ENCODE measurements at places on chromosomes 7 and 10.

DNA sequence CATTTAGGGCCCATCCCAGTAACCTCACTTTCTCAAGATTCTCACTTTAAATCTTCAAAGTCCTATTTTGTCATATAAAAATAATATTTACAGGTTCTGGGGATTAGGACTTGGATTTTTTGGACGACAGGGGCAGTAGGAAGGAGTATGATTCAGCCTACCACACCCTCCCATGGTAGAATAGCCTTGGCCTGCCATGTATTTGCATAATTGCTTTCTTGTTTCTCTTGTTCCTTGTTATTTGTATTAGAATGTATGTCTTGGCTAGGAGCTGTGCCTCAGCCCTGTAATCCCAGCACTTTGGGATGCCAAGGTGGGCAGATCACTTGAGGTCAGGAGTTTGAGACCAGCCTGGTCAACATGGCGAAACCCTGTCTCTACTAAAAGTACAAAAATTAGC is 92.5 kb downstream of the ELAPOR2 start:
- no peak for DNase-seq

GRCh38 chr7:150384406-150385301 is 5.5 kb downstream of the ZNF775 start:
- DNase-seq = no peak

- DNase-seq = no peak
Measured at GRCh38 chr7:88429382-88429781, 122.7 kb upstream of the STEAP4 start.

DNA sequence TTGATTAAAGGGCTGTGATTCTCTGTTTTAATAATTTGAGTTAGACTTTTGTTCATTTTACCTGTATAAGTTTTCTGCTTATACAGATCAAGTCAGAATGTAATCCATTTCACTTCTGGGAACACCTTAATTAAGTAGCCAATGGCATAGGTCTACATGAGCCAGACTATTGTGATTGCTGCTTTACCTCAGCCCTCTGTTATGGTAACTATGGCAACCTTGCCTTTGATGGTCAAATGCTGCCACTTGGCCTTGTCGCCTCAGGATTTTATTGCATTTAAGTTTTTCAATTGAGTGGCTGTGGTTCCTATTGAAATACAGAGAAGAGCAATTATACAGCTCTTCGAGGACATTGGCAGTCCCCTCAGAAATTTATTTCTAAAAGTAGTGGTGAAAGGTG is 64.3 kb upstream of the TMEM106B start:
- DNase-seq = no peak

GRCh38 chr10:7378602-7379403 is 32.0 kb downstream of the SFMBT2 start:
- no peak for DNase-seq

DNA sequence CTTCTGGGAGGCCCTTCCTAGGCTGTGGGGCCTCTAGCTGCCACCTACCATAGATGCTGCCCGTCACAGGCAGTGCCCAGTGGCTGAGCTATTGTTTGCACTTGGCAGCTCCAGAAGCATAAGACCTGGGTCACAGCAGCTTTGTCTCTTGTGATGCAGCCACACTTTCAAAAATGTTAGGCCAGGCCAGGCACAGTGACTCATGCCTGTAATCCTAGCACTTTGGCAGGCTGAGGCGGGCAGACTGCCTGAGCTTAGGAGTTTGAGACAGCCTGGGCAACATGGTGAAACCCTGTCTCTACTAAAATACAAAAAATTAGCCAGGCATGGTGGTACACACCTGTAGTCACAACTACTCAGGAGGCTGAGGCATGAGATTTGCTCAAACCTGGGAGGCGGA is 9.5 kb upstream of the KAZALD1 start:
- DNase-seq = peak; percentile 20

DNA sequence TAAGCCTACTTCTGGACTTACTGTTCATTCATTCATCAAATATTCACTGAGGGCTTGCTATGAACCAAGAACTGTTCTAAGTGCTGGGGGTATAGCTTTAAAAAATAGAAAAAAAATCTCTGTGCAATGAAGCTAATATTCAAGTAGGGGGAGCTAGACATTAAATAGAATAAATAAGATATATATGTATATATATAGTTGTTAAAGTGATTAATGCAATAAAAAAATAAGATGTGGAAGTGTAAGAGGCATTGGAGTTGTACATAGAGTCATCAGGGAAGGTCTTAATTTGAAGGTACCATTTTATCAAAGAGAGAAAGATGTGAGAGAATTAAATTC is 181.2 kb upstream of the AGR3 start:
- no peak for DNase-seq

GRCh38 chr10:103492655-103493261 is 747 bp upstream of the NEURL1 start:
- no peak for DNase-seq

- no peak for DNase-seq
Measured at GRCh38 chr10:125174360-125174759, 14.0 kb upstream of the CTBP2 start.

DNA sequence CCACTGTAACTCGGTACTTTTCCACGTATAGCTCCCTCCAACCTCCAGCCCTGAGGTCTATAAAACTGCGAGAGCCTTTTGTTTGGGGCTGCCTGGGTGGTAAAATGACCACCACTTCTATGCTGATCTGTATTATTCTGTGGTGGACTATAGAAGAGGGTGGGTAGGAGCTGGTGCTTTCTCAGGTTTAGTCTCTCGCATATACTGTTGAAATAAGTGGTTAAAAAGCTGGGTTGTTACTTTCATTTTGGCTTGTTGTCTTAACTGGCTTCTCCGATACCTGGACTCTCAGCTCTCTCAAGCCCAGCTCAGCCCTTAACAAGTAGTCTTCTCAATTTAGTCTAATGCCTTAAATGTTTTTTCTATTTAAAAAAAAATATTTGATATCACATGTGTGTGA is 70.3 kb downstream of the KIF20B start:
- DNase-seq = no peak

DNA sequence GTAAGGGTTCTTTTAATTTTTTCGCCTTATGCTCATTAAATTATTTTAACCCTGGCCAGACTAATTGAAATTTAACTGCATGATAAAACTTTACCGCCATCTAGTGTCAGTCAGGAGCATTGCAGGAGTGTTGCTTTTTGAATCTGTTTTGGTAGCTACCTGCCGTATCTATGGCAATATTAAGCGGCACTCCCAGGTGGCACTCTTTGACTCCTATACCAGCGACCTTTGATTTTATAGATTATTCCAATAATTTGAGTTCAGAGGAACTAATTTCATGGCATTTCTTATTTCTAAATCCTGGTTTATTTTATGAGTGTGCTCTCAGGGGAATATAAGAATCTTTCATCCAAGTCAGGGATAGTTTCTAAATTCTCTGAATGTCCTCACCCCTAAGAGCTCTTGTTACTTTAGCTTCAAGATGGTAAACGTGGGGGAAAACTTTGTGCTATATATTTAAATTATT is 198.9 kb downstream of the REEP3 start:
- no peak for DNase-seq

- no peak for DNase-seq
Measured at GRCh38 chr10:52082307-52082706, 231.8 kb upstream of the DKK1 start.

DNA sequence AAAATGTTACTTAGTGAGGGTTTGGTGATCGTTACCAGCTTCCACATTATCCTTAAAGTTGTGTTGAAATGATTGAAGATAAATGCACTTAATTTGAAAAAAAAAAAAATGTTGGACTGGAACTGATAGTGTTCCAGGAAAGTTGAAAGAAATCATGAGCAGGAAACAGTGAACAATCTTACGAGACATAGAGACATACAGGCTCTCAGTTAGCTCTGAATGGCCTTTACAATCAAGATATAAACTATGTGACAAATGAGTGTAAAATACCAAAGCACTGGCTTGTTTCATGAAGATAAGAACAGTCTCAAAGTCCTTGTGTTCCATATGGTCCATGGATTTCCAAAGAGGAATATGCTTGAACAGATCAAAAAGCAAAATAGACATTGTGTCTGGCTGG is 430.1 kb upstream of the ETV1 start:
- DNase-seq = no peak

DNA sequence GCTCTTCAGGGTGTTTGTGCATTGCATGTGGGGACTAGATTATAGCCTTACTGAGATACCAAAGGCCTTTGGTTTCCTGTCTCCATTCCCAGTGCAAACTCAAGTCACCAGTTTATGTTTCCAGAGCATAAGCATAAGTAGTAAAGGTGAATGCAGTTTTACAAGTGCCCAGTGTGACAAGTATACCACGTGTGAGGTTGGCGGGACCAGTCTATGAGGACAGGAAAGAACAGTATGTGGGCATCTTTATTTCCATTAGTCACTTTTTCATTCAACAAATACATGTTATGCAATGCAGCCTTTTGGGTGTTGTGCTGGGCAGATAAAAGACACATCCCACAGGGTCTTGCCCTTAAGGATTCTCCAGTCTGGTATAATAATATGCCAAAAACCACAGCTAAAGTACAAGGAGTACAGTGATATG is 146.5 kb downstream of the ARID5B start:
- no peak for DNase-seq

DNA sequence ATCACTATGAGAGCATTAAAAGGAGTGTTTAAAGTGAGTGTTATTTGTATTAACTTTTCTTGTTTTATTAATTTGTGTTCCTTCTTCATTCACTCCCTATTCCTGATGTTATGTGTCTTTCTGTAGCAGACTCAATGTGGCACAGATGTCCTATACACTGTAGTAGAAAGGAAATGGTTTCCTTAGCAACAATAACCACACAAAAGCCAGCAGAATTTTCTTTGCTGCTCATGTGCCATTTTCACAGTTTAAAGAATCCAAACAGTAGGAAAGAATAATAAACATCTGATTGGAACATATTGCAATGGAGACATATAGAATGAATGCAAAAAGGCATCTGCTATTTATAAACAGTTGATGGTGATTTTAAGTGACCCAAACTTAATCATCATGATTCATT is 763.6 kb downstream of the PHTF2 start:
- DNase-seq = no peak

DNA sequence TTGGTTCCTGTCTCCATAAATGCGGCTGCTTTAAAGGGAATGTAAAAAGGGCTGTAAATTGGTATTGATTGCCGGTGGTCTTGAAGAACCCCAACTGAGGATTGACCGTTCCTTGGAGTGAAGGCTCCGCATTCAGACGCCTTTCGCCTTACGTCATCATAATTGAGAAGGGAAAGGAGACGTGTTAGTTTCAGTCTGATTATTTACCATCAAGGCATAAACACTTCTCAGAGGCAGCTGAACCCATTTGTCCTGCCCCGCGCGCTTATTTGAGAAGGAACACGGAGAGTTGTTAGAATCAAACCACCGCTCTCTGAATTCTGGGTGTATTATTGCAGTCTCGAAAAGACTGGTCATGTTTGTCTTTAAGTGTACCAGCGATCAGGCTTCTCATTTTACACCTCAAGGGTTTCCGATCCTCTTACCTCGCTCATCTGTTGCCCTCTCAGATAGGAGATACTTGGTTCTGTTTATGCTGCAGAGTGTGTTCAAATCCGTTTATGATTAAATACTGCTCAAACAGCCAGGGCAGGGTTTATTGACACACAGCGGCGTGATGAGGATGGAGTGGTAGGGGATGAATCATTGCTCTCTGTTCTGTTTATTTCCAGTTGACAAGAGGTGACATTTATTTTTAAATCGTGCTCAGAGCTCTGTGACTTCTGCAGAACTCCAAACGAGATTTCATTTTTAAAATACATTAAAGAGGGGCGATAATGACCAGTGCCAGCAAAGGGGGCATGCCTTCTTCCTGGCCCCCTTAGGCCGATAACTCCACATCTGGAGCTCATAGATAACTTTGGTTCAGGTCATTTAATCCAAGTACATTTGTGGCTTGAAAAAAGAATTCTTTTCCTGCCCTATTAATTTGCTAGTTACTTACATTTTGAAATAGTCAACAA is 30.4 kb downstream of the FOXK1 start:
- DNase-seq = no peak

GRCh38 chr10:111821871-111822270 is 361.7 kb downstream of the GPAM start:
- DNase-seq = no peak

- no peak for DNase-seq
Measured at GRCh38 chr10:24622781-24623301, 100.8 kb downstream of the ARHGAP21 start.

- no peak for DNase-seq
Measured at GRCh38 chr7:108069646-108070045, 60.5 kb downstream of the LAMB4 start.

- no peak for DNase-seq
Measured at GRCh38 chr7:1029637-1030443, 14.5 kb upstream of the GPR146 start.

GRCh38 chr10:76422769-76423168 is 991.3 kb downstream of the LRMDA start:
- DNase-seq = no peak

GRCh38 chr10:34446049-34446448 is 369.0 kb downstream of the PARD3 start:
- DNase-seq = no peak

- DNase-seq = no peak
Measured at GRCh38 chr10:63562391-63562790, 41.2 kb downstream of the REEP3 start.

- DNase-seq = no peak
Measured at GRCh38 chr7:130333832-130334231, 10.8 kb upstream of the CPA5 start.

GRCh38 chr7:14936554-14936953 is 34.0 kb upstream of the DGKB start:
- DNase-seq = no peak

- no peak for DNase-seq
Measured at GRCh38 chr10:52615331-52615730, 157.3 kb downstream of the MBL2 start.

DNA sequence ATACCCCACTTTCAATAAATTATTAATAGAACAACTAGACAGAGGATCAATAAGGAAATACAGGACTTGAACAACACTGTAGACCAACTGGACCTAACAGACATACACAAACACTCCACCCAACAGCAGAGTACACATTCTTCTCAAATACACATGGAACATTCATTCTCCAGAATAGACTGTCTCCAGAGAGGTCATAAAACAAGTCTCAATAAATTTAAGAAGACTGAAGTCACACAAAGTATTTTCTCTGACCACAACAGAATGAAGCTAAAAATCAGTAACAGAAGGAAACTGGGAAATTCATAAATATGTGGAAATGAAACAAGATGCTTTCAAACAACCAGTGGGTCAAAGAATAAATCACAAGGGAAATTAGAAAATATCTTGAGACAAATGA is 119.8 kb downstream of the SMURF1 start:
- DNase-seq = no peak

DNA sequence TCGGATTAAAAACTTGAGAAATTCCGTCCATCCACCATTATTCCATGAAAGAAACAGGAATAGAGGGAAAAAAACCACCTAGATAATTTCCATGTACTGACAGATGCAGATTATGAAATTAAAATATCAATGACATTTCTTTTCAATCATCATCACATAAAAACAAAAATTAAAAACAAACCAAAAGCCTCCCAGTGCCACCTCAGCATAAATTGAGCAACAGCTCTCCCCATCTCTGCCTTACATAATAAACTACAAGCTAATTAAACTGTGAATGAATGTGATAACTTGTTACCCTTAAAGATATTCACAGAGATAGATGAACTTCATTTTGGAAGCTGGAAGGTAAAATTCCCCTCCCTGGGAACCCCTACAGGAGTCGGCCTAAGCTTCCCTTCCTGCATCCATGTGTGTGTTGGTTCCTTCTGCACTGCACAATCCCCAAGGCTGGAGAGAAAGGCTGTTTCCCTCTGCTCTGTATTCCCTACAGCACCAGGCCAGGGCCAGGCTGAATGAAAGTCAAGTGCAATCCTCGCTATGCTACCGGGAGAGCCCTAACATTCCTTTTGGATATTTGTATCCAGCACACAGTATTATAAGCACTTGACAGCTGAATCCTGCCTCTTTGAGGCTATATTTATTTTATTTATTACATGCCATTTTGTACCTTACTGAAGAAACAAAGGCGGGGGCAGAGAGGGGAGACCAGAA is 8.1 kb downstream of the CCDC6 start:
- DNase-seq = no peak
